ENCODE measurements at places on chromosomes 2 and 18.
A peak's percentile ranks its signal among the peaks of the same experiment; 100 is the strongest.

- no peak for DNase-seq
Observed at GRCh38 chr2:29000481-29000880, 19.4 kb downstream of the TOGARAM2 start.

DNA sequence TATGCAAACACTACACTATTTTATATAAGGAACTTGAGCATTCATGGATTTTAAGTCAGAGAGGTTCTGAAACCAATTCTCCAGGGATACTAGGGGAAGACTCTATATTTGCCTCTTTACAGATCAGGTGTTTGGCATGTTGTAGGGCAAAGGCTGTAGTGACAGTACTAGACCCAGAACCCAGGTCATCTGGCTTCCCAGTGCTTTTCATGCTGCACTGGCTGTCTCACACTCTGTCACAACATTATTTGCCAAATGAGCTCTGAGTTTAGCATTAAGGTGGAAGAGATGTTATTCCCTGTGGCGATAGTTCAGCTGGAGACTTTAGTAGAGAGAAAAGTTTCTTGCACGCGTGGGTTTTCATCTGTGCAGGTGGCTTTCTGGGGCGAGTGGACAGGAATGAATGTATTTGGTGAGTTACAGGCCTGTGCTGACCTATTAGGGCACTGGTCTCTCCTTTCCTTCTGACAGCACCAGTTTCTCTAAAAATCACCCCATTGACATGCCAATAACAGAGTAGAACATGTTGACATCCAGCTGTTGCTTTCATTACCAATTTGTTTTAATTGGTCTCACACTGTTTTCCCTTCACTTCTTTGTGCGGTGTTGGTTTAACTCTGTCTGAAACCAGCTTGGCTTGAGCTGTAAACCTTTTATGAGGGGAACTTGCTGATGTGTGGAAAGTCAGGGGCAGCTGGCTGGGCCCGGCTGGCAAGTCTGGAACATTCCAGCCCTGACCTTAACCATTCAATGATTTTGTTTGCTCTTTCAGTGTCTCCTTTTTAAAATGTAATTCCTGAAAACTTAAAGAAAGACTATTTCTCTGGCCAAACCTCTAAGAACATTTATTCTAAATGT, 643.0 kb upstream of the FAM98A start:
- no peak for DNase-seq

GRCh38 chr2:169673921-169674320, 20.3 kb downstream of the CFAP210 start:
- no peak for DNase-seq

- no peak for DNase-seq
Observed at GRCh38 chr2:103959174-103960128, 894.5 kb upstream of the POU3F3 start.

GRCh38 chr2:208571764-208572131, 165.2 kb downstream of the PTH2R start:
- no peak for DNase-seq

DNA sequence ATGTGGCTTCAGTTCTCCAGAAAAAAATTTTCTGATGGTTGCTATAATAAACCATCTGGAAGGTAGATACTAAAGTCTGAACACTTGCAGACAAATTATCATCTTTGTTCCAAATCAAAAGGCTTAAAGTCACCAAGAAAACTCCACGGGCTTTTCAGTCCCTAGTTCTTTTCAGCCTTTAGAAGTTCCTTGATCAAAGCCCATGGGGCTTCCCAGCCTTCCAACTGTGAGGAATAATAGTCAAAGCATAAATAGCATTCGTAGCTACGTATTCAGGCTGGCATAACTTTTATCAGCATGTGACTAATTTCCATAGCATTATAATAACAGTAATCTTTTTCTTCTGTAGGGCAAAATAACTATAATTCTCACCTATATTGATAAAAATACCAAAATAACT, 13.9 kb downstream of the SCG2 start:
- no peak for DNase-seq

- DNase-seq: no peak
Observed at GRCh38 chr2:63539416-63540162, 48.7 kb downstream of the WDPCP start.

- DNase-seq: no peak
Observed at GRCh38 chr2:7014174-7014640, 97.0 kb downstream of the RNF144A start.

DNA sequence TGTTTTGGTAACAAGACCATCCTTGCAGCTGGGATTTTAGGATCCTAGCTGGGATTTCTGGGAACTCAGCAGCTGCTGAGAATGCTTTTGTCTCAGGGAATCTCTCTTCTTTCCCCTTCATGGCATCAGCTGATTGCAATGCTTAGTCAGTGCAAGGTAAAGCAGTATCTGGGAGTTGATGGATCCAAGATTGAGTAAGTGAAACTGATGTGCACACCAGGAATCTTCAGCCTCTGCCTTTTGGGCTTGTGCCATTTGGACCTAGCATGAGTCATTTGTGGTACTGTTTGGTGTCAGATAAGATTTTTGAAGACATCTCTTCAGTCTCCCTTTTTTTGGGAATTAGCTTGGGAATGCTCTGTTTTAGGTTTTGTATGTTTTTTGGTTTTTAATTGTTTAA, 363.3 kb upstream of the TFPI start:
- no peak for DNase-seq

GRCh38 chr2:513981-514706, 163.1 kb downstream of the TMEM18 start:
- DNase-seq: no peak

DNA sequence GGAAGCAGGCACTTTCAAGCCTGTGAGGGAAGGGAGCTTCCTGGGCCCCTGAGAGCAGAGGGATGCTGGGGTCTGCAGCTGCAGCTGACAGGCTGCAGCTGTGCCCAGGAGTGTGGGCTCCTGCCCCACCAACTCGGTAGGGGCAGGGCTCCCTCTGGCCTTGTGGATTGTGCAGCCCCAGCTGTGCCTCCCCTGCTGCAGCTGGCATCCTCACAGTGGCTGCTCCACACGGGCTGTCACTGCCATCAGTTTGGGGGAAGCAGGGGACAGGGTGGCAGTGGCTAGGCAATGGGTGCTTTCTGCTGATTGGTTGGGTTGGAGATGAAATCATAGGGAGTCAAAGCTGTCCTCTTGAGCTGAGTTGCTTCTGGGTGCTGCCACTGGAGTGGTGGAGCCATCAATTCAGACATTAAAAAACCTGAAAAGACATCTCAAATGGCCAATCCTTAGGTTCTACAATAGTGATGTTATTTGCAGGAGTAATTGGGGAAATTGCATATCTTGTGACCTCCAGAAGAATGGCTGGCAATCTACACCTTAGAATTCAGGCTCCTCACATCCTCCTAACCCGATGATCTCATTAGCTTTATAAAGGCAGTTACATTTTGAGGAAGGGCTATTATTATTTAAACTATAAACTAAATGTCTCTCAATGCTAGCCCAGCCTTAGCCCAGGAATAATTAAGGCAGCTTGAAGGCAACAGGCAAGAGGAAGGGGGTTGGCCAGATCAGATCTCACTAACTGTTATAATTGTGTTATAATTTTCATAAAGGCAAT, 41.3 kb downstream of the FAM171B start:
- DNase-seq: no peak

- DNase-seq: no peak
Observed at GRCh38 chr2:198757069-198757468, 700.7 kb downstream of the SATB2 start.

DNA sequence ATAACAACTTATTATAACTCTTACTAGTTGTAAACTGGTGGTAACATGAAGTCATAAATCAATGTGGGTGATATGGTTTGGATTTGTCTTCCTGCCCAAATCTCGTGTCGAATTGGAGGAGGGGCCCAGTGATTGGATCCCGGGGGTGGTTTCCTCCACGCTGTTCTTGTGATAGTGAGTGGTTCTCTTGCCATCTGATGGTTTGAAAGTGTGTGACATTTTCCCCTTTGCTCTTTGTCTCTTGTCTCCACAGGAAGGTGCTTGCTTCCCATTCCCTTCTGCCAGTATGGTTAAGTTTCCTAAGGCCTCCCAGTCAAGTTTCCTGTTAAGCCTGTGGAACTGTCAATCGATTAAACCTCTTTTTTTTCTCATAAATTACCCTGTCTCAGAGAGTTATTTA, 321.6 kb downstream of the DSEL start:
- no peak for DNase-seq

- no peak for DNase-seq
Observed at GRCh38 chr2:36307441-36307840, 48.1 kb upstream of the CRIM1 start.

DNA sequence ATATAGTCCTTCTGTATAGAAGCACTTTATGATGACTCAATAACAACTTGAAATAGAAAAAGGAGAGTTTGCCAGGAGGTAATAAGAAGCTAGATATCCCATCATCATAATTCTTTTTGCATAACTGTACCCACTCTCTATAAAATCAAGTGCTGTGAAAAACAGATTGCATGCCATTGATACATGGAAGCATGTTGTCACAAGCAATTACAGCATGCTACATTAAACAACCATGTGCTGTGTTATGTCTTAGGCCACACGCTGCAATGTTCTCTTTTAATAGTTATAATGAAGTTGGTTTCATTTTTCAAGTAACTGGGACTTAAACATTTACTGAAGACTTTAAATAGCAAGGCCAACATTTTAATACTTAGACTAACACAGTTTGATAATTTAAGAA, 264.2 kb downstream of the RPRM start:
- no peak for DNase-seq

DNA sequence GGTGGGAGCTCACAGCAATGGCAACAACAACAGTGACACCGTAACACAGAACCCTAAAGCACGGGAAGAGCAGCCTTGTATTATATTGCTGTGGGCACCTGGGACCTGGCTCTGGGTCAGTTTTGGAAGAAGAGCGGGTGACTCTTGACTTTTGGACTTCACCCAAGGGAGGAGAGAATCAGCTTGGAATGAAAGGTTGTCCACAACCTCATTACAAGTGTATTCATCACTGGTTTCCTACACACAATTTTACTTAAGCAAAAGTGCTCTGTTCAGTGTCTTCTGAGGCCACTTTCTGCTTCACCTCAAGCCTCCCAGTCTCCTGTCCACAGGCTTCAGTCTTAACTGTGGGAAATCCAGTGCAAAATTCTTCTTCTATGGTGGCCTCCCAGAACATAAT, 263.8 kb downstream of the KCNE4 start:
- DNase-seq: no peak

DNA sequence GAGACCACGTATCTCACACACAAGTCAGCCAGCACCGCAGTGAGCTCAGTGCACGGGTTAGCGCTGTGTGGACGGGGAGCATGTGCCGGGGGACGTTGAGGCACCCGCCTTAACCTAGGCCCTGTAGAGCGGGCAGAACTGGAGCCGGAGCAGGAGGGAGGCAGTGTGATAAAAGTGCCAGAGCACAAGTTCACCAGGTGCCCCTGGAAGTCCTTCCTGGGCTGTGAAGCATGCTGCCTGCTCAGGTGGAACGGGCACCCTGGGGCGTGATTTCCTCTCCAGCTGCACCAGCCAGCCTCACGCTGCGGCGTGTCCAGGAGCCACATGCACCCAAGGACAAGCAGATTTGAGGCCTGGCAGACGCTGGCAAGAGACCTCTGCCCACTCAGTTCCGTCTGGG, 50.3 kb downstream of the ITGB1BP1 start:
- DNase-seq: no peak

DNA sequence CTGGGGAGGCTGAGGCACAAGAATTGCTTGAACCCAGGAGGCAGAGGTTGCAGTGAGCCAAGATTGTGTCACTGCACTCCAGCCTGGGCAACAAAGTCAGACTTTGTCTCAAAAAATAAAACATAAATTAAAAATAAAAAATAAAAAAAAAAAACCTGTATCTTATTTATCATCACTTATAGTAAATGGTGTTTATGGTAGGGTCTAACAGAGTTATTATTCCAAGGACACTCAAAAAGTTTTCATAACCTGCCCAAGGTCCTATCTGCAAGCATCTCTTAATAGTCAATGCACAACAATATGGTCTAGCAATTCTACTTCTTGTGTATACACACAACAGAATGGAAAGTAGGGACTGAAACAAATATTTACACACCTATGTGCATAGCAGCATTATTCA, 47.3 kb upstream of the MYCN start:
- no peak for DNase-seq

DNA sequence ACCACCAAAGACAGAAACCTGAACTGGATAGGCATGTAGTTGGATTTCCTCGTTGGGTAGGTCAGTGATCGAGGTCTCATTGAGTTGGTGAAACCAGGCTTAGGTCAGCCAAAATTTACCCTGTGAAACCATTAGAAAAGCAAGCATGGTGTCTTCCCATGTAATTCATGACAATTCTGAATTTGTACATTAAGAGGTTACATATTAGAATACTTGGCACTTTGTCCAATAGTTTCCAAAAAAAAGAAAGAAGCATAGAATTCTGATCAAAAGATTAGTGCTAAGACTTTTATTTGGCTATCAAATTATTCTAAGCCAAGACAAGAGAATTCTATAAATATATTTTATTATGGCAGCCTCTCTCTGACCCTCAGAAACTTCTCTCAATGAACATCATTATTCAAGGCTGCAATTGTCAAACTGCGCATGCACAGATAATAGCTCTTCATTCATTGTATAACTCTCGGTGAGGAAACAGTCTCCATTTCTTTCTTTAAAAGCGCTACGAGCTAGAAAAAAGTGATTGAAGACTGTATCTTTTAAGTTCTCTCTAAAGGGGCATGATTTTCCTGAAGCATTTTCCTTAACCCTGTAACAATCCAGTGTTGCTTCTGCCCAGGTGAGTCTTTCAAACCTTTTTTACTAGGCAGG, 79.1 kb upstream of the MYCN start:
- DNase-seq: no peak

DNA sequence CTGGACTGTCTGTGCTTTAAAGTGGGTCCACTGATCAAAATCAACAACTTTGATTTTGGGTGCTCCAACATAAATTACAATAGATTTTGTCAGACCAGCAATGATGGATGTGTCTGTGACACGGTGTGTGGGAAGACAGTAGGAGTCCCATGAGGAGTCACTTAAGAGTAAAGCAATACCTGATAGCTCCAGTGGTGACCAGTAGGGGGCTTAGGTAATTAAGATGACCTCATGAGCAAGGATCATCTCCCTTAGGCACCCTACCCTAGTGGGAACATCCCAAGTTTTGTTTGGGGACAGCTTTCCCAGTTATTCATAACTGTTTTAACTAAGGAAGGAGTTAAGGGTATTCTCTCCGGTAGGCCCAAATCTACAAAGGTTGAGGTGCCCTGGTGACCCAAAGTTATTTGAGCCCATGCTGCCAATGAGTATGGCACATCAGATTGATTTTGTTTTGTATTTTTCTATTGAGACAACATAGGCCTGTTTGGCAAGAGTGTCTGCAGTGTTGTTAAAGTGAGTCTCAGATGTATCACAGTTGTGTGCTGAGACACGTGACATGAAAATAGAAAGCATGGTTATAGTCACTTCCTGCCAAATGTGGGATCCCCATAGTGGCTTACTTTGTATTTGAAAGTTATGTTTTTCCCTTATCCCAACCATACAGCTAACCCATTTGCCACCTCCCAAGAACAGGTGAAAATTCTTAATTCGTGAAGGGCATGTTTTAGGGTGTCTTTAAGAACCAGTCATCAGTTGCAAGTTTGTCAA, 1337.6 kb upstream of the SLC39A10 start:
- DNase-seq: no peak

GRCh38 chr2:85719609-85720240, 25.6 kb downstream of the GNLY start:
- DNase-seq: no peak

- DNase-seq: peak; percentile 86
Observed at GRCh38 chr2:207617011-207617671, 8.1 kb downstream of the METTL21A start.

GRCh38 chr2:50594233-50594632, 437.7 kb downstream of the NRXN1 start:
- DNase-seq: no peak

Measured in GM04503 (cell line).